Stimulated activated CD4-positive, alpha-beta T cell treated with anti-CD3 and anti-CD28 coated beads, Interleukin-15, amount 100 ng/mL, for 1 hour (primary cell): ENCODE measurements at places on chromosomes 6 and 20.

GRCh38 chr20:33909331-33909921 is 84.3 kb upstream of the RALY start:
- DNase-seq = no peak

DNA sequence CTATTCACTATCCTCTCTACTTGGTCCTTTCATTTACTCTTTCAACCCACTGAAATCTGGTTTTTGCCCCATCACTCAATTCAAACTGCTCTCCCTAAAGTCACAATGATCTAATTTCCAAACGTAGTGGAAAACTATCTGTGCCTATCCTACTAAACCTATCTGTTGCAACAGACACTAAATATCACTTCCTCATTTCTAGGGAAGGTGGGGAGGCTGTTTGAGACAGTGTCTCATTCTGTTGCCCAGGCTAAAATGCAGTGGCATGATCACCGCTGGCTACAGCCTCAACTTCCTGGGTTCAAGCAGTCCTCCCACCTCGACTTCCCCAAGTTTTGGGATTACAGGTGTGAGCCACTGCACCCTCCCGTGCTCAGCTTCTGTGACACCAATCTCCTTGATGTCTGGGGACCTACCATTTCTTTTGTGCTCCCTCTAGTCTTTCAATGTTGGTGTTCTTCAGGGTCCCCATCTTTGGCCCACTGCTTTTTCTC is 8.8 kb downstream of the RANBP9 start:
- DNase-seq = no peak

DNA sequence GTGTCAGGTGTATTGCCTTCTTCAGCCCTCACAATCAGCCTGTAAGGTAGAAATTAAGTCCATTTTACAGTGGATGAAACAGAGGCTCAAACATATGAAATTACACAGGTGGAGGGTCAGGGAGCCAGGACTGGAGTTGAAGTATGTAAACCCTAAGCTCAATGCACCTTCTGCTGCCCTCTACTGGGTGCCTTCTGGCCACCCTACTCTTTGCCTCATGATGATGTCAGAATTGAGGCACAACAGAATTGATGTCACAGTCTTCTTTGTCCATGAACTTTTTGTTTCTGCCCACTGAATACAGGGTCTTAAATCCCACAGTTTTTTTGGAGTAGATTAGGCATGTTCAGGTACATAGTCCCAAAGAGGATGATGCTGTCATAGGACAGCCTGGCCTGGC is 400.8 kb upstream of the CHD6 start:
- DNase-seq = no peak

DNA sequence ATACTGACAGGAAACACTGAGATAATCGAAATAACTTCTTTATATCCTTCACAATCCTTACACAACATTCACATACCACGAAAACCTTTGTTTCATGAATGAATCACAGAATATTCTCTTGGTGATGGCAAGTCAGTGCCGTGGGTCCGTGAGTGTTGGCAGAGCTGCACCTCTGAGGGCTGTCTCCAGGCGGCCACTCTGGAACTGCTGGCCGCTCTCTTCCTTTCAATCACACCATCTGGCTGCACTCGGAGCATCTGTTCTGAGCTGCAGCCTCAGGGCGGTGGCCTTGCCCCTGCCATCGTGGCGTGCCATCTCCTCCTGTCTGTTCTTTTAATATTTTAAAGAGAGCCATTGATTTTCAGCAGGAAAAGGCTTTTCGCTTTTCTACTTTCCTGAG is 129.4 kb upstream of the AFDN start:
- no peak for DNase-seq

DNA sequence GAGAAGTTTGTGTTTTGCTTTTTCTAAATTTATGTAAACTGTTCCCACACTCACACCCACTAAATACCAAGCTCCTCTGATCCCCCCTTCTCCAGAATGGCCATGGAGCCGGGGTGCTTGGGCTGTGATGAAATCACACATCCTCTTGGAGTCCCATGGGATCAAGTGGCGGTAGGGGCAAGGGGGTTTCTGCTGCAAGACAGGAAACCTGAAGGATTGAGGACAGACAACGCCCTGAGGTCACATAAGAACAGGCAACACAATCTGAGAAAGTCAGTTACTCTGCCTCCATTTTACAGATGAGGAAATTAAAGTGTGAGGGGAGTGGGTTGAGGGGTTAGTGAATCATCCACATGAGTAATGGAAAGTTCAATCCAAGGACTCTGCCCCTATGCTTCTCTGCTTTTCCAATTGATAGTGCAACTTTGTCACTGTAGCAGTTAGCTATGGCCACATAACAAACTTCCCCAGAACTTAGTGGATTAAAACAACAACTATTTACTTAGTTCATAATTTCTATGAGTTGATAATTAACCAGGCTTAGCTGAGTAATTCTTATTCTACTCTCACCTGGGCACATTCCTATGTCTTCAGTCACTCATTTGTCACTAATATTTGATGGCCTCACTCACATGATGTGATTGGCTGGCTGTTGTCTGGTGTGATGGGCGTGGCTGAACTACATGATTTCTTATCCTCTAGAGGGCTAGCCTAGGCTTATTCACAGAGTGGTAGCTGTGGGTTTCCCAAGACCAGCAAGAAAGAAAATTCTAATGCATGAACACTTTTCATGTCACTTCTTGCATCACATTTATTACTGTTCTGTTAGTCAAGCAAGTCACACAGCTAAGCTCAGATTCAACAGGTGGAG is 311.1 kb upstream of the RNF24 start:
- no peak for DNase-seq

DNA sequence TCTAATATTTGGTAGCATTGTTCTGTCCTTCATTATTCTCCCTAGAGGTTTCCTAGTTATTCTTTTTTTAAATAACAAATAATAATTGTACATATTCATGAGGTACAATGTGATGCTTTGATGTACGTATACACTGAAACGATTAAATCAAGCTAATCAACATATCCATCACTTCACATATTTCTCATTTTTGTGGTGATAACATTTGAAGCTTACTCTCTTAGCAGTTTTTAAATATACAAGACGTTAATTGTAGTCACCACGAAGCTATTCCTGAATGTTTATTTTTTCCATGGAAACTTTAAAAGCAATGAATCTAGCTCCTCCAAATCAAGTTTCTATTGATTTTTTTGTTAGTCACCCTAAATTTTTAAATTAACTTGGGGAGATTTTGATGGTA is 116.5 kb upstream of the PRND start:
- DNase-seq = no peak

- DNase-seq = no peak
Measured at GRCh38 chr6:45677381-45678284, 299.9 kb upstream of the SUPT3H start.

- DNase-seq = no peak
Measured at GRCh38 chr6:52877168-52877567, 32.3 kb downstream of the GSTA3 start.

- DNase-seq = no peak
Measured at GRCh38 chr20:38117635-38118034, 47.4 kb downstream of the TGM2 start.
